ENCODE measurements at places on chromosomes 7 and 10.

DNA sequence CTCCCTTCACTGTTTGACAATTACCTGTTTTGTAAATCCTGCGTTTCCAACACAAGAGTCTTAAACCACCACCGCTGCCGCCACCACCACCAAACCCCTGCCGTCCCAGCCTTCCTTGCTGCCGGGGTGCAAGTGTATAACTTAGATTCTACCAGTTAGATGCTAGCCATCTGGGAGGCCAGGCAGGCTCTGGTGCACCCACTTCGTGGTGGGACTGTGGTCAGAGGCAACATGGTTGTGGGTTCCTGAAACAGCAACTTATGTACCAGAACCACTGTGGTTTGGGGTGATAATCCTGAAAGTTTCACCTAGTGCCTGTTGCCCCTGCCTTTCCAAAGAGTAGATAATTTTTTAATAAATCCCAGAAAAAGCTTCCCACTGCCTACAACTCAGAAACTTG lies 510.5 kb downstream of the CCSER2 start:
- no peak for DNase-seq

GRCh38 chr10:27743012-27743876 lies 2.4 kb downstream of the MKX start:
- no peak for DNase-seq

DNA sequence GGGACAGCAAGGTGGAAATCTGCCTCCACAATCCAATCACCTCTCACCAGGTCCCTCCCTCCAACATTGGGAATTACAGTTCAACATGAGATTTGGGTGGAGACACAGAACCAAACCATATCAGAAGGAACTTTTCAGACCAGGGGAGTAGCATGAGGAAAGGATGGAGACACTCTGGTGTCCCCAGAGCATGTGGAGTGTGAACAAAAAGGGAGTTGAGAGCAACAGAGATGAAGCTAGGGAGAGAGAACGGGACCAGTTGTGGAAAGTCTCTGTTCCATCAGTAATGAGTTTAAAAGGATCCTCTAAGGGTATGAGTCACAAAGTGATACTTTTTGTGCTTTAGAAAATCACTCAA lies 382.0 kb downstream of the SFMBT2 start:
- no peak for DNase-seq

GRCh38 chr10:126921162-126921561 lies 15.9 kb downstream of the DOCK1 start:
- no peak for DNase-seq

DNA sequence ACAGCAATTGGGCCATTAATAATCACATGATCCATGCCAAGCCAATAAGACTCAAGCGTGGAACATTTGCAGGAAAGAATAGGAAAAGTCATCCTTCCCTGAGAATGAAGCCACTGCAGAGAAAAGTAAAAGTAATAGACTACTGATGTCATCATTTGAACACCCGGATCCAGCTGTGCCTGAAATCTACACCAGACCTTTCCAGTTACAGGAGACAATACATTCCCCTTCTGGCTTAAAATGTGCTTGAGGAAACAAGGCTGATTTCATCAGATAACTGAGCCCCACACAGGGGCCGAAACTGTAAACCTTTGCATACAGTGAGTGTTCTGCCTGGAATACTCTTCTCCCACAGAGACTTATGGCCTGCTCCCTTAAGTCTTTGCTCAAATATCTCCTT lies 232.8 kb downstream of the KCNMA1 start:
- DNase-seq, result no peak

GRCh38 chr7:118169146-118169545 lies 14.8 kb upstream of the LSM8 start:
- DNase-seq, result no peak

- DNase-seq, result no peak
Observed at GRCh38 chr7:149732611-149733010, 40.8 kb downstream of the ZNF467 start.

DNA sequence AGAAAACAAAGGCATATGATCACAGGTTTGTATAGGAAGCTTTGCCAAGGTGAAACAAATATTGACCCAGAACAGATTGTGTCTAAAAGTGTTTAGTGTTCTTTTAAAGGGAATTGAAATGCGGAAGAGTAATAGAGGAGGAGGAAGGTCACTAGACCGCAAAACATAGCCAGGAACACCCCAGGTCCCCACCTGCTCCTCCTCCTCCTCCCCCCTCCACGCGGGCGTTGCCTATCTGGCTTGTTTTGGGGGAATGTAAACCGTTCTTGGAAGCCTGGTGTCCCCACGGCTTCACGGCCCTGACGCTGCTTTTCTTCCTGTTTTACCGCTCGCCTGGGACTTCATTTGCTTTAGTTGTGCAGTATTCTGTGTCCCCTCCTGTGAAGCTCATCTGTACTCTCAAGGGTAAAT lies 81.0 kb upstream of the PFKP start:
- no peak for DNase-seq

DNA sequence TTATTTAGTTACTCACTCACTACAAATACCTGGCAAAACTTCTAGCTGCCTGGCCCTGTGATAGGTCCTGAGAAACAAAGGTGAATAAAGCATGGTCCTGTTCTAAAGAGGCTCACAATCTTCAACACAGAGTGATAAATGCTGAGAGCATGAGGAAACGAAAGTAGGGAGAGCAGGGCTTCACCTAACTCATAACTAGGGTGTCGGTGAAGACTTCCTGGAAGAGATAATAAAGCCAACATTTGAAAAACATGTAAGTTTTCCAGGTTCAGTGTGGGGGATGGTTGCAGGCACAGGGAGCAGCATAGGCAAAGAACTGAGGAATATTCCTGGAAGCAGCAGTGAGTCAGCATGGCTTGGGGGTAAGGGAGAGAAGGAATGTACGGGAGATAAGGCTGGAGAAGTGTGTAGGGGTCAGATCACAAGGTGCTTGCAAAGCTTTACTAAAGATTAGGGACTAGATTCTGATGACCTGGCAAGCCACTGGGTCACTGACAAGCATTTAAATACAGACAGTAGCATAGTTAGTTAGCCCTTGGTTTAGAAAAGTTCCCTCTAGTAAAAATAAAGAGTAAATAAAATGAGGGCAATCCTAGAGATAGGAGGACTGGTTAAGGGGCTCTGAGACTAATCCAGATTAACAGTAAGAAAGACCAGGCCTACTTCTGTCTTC lies 5.1 kb downstream of the KEL start:
- no peak for DNase-seq

DNA sequence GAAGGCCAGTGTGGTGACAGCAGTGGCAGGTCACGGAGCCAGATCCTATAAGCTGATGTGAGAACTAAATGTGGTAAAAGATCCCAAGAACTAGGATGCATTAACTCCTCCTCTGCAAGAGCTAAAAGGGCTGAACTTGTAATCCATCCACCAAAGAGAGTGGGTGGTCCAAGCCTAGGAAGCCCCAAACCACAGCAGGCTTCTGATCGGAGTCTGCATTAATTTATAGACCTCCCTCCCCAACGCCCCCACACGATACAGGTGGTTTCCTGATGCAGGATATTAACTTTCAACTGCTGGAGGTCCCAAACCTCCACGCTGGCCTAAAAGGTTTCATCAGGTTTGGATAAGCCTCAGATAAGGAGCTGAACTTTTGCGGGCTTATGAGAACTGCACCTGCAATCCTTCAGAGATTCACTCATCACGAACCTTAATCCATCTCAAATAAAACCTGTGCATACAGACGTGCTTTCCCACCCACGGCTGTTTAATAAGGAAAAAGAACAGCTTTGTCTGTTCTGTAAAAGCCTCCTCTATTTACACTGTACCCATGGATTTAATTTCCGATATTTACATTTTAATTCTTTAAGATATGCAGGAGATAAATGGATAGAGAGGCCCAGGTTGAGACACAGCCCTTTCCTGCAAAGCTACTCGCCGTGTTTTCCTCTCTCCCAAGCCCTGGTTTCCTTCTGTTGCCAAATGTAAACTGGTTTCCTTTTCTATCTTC lies 74.9 kb downstream of the GFRA1 start:
- DNase-seq, result no peak

- no peak for DNase-seq
Observed at GRCh38 chr7:81676813-81677212, 93.0 kb downstream of the HGF start.

GRCh38 chr10:2772816-2773631 lies 294.3 kb upstream of the PFKP start:
- no peak for DNase-seq

- no peak for DNase-seq
Observed at GRCh38 chr7:102093599-102094315, 192.9 kb upstream of the SH2B2 start.

- no peak for DNase-seq
Observed at GRCh38 chr7:1242606-1243289, 10.1 kb downstream of the UNCX start.

GRCh38 chr7:71112436-71112835 lies 19.5 kb upstream of the GALNT17 start:
- DNase-seq, result no peak

DNA sequence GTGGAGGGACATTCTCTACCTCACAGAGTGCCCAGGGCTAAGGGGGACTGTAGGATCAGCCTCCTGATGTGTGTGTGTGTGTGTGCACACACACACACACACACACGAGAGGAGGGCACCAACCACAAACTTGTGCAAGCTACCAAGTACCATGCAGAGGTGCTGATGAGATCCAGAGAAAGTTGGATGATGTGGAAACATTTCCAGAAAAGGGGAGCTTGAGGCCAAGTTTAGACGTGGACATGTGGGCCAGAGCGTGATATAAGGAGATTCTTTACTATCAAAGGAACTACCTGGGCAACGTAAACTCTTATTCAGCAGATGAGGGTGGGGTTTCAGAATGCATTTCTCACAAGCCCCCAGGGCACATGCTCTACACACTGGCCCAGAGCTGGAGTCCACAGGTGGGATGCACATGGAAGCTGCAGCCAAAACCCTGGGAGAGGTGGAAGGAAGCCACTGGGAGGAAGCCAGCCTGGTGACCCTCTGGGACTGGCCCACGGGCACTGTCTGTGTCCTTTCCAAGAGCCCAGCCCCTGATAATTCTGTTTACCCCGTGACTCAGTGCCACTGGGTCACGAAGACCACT lies 53.5 kb downstream of the DLG5 start:
- no peak for DNase-seq

DNA sequence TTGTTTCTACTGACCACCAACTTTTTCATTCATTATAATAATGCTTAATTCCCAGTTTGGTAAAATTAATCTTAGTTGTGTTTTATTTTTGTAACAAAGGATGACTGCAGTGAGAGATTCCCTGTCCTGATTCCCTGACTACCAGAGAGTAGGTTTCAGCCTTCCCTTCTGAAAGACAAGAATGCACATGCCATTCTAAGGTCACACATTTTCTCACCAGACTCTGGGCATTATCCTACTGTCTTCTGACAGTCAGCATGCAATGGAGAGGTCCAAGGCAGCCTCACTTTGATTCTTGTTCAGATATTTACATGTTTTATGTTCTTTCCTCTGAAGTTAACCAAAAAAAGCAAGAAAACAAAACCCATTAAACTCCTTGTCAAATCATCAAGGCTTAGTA lies 372.7 kb upstream of the CDC14C start:
- DNase-seq, result no peak

- no peak for DNase-seq
Observed at GRCh38 chr10:129768437-129769355, 195.4 kb downstream of the EBF3 start.

DNA sequence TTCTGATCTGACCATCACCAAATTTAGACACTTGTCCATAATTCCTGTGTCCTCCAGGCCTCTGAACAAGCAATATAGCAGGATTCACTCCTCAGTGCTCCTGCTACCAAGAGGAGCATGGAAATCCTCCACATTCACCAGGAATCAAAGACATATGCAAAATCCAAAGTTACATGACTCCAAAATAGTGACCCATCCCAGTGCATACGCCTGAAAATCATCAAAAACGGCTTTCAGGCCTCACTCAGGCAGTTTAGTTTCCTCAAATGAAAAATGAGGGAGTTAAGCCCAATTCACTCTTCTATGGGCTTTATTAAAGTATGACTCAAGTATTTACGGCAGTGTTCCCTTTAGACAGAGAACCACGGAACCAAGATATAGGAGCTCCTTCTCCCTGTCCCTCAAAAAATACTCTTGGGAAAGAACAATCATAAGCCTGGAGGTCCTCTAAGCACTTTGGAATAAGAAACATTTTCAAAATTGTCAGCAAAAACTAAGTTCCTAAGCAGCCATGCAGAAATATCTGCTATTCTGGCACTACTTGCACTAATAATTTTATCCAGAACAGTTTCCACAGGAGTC lies 240.7 kb downstream of the PARD3 start:
- DNase-seq, result no peak

DNA sequence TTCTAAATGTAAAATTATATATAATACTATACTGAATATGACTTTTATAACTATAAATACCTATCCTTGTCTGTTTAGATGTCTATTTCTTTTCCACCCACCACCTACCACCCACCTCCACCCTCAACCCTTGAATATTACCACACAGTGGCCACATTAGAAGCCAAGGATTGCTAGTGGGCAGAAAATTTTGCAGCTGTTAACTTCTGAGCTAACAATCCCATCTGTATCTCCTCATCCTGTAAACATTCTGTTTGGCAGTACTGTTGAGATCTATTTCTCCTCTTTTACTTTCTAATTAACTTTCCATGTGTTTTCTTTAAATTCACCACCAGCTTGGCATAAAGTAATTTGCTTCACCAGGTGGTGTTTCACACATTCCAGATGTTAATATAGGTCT lies 281.1 kb upstream of the BMPER start:
- no peak for DNase-seq

- no peak for DNase-seq
Observed at GRCh38 chr10:50345545-50345944, 94.2 kb upstream of the ASAH2 start.

DNA sequence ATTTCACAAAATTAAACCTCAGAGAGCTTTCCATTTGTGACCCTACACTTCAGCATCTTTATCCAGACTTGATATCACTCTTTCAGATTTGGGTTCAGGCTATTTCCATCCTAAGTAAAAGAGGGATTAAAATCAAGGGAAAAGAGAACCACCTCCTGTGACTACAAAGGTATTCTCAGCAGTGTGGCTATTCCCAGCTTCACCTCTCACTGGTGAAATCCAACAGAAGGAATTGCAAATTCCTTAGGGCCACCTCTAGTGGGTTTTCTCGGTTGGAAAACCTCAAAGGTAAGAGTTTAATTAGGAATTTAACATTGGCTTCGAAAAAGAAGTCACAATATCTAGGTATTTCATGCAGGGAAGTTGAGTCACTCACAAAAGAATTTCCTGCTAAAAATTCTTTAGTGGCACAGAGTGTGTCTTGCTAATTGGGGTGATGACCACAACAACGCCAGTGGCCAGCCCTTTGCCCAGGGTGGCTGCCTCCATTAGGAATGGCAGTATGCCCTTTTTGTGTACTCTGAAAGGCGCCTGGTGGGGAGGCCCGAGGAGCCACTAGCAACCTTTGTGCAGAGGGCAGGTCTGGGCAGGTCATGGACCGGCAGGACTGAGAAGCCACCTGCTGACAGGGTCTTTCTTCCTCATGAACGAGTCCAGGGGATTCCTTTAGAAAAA lies 52.2 kb downstream of the SEM1 start:
- DNase-seq, result no peak

- DNase-seq, result no peak
Observed at GRCh38 chr7:30523466-30523865, 18.8 kb upstream of the GGCT start.

DNA sequence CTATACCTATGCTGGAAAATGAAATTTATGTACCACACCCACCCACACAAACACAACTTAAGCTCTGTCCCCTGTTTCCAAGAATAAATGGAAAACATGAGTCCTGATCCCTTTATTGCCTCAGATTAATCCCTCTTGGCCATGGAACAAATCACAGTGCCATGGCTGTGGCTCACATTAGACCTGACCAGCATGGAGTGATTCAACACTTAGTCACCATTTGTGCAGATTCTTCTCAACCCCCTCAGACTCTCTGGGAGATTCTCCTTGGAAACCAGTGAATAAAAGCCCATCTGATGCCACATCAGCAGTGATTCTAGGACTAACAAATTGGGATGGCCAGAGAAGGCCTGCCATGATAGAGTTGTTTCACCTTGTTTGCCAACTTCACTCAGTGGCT lies 204.4 kb upstream of the TMEM72 start:
- DNase-seq, result no peak
